ENCODE measurements at places on chromosomes 7 and 10. TPM values are rescaled to one million over a fixed set of nuclear protein-coding genes. Genes with fewer than 3 reads are reported as not detected.

Gene PANK1
- 2.6 TPM for total RNA-seq

Gene CFAP43
- 1.5 TPM for total RNA-seq

Gene GATA3
- total RNA-seq, result not detected

Gene PODXL
- 41.8 TPM for total RNA-seq

Gene CFAP46
- not detected for total RNA-seq

Gene NPY4R
- not detected for total RNA-seq

Gene GJD4
- total RNA-seq, result not detected

Gene WIPF3
- 46.6 TPM for total RNA-seq

Gene NEUROG3
- total RNA-seq, result not detected

DNA sequence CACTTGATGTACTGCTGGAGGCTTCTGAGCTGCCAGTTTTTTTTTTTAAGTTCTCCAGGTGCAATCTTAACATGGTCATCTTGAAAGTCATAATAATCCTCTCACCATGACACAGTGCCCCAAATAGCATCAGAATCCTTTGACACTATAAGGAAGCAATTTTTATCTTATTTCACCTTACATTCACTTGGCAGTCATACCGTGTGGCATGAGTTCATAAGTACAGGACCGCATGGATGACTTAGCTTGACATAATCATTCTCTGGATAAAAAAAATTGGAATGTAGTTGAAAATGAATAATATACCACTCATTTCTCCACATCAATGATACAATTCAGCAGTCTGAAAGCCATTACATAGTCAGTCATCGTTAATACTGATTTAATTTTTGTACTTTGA, 25.6 kb upstream of the TMEM196 start:
- DNase-seq, result no peak

GRCh38 chr10:100328198-100328597, 1.8 kb downstream of the PKD2L1 start:
- DNase-seq, result no peak

- DNase-seq, result no peak
Observed at GRCh38 chr7:20241194-20241910, 24.2 kb upstream of the MACC1 start.

- no peak for DNase-seq
Observed at GRCh38 chr7:99422186-99422585, 13.4 kb downstream of the BUD31 start.

DNA sequence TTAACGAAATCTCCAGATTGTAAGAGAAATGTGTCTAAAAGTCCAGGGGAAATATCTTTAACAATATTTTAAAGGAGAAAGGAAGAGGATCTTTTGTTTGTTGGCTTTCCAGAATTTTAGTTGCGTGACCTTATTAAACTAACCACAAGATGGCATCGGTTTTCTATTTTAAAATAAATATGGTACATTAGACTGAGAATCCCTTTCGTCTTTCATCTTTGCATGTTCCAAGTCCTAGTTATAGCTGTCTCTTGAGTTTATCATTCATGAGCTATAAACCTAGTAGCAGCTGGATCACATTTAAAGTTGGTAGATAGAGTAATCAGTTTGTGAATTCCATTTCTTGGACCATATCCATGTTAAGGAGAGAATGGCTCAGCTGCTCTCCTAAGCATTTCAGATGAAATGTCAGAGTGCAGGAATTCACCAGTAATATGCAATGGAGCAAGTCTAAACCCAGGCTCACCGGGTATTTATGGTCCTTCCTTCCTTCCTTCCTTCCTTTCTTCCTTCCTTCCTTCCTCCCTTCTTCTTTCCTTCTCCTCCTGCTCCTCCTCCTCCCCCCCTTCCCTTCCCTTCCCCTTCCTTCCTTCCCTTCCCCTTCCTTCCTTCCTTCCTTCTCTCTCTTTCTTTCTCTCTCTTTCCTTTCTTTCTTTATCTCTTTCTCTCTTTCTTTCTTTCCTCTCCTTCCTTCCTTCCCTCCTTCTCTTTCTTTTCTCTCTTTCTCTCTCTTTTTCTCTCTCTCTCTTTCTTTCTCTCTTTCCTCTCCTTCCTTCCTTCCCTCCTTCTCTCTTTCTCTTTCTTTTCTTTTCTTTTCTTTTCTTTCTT, 57.8 kb upstream of the RAB18 start:
- DNase-seq, result no peak

GRCh38 chr7:128877756-128878120, 15.1 kb downstream of the ATP6V1F start:
- DNase-seq, result no peak

DNA sequence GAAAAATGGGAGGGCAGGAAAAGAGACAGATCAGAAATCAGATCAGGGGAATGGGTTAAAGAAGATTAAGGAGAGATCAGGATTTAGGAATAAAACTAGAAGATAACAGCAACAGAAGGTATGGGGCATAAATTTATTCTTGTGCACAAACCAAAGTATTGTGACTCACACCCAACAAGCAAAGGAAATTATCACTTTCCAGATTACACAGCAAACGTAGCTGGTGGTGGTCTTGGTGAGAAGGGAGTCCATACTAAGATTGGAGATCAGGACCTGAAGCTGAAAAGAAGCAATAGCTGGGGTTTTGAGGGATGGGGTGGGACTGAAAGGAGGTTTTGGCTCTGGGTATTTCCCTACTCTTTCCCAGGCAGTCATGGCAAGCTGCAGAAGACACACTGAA, 3.5 kb upstream of the MYOZ1 start:
- DNase-seq, result no peak

GRCh38 chr7:30548845-30549244, 44.2 kb upstream of the GGCT start:
- DNase-seq, result peak; percentile 53

- DNase-seq, result no peak
Observed at GRCh38 chr10:125201108-125201524, 40.8 kb upstream of the CTBP2 start.

GRCh38 chr10:113820507-113820906, 33.4 kb downstream of the DCLRE1A start:
- DNase-seq, result no peak

DNA sequence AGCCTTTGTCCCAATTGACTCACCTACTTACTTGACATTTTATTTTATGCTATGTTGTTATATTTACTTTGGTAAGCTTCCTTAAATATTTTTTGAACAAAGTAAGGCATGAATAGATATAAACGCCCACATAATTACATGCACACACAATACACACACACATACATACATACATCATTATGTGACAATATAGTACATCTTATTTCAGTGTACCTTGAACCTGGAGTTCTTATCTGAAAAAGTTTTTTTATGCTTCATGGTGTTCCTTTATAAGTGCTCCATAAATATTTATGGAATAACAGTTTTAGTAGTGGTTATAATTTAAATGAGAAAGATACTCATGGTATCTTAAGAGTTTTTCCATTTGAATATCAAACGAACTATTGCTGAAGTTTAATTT, 102.8 kb upstream of the MTPN start:
- no peak for DNase-seq

- DNase-seq, result no peak
Observed at GRCh38 chr7:53413021-53413420, 377.6 kb downstream of the POM121L12 start.

DNA sequence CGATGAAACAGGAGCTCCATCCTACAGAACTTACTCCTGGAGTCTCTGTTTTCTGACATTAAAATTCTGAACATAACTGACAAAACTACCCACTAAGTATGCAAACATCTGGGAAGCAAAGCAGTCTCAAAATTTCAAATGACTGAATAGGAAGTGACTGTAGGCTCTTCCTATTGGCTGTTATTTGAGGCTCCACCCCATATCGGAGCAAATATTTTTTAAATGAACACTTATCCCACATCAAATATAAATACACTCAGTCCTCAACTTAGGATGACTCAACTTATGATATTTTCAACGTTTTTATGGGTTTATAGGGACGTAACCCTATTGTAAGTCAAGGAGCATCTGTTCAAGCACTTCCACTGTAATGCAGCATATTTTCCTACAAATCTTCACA, 8.8 kb downstream of the HSPA12A start:
- no peak for DNase-seq

- DNase-seq, result no peak
Observed at GRCh38 chr10:77586719-77587415, 50.7 kb downstream of the KCNMA1 start.

GRCh38 chr7:139557857-139558581, 34.5 kb downstream of the CLEC2L start:
- no peak for DNase-seq

DNA sequence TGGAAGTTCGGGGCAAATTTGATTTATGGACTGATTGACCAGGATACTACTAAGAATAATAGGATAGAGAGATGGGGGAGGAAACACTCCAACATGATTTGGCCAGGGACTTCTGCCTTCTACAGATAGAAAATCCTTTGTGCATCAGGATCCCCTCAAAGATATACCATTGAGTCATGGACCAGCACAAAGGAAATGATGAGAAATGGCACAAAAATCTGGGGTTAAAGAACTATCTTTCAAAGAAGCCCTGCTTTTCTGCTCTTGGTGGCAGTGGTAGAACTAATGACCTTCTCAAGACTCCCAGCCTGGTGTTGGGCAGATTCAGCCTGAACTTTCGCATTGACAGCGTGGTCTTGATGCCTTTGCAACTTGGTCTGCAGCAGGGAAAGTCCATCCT, 27.6 kb upstream of the LAMB1 start:
- no peak for DNase-seq

DNA sequence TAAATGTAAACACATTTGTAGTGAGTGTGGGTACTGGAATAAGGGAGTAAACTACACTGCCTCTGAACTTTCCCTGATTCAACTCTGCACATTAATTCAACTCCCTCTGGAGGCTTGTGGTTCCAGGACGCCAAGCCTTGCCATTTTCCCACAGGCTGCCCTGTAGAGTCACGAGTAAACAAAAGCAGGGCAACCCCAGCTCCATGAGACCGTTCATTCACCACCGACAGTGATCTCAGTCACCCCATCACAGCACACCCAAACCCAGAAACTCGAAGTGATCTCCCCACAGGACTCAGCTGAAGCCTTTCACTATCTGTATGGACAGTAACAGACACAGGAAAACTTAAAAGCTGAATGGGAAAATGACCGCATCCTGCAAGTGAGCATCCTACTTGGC, 218.8 kb upstream of the FRMD4A start:
- DNase-seq, result no peak

DNA sequence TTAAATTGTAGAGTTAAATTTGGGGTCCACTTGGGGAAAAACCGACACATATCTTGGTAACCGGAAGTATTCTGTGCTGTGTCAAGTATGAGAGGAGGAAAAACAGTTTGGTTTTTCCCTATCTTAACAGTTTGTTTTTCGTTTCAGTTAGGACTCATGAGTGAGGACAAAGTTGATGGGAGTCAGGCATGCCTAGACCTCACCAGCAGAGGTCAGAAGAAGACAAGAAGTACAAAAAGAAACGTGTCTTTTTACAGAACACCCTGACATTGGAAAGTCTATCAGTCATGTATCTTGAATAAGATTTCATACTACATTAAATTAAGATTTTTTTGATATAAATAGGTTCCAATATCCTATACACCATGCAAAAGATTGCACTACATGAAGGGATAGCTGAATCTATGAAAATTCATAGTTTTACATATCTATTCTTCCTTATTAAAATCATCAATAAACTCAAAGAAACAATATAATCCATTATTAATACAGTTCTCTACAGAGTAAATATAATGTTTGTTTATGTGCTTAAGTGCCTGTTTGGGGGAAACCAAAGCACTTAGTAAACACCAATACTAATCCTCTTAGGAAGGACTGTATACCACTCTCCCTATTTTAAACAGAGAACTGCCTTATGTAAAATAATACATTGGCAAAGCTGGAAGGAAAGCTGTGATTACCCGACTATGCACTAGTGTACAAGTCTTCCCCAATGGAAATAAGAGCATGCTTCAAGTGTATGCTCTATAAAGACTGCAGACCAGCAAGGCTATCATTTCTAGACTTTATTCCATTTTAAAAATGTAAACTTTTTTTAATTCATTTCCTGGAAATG, 95.6 kb downstream of the USP6NL start:
- DNase-seq, result peak; percentile 59

GRCh38 chr10:18473424-18474117, 177.8 kb downstream of the NSUN6 start:
- DNase-seq, result peak; percentile 39

Data from ovary (tissue), 10 donors.